Activated naive CD4-positive, alpha-beta T cell treated with anti-CD3 and anti-CD28 coated beads, Interleukin-2, amount 50 U/mL, for 72 hours (primary cell): ENCODE measurements at places on chromosomes 6 and 20.

DNA sequence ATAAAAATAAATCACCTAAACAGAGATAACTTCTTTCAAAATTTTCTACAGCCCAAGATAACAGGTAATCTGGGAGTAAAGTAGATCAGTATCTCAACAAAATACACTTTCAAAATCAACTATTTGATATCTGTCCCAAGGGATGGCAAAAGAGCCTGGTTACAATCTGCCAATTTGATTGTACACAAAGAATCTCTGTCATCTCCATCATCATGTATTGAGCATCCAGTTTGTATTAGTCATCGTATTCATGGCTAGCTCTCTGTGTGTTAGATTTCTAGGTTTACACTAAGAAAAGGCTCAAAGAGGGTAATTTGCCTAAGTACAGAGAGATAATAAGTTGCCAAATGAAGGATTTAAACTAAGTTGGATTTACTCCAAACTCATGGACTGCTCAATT is 329.0 kb upstream of the NRSN1 start:
- DNase-seq = no peak

DNA sequence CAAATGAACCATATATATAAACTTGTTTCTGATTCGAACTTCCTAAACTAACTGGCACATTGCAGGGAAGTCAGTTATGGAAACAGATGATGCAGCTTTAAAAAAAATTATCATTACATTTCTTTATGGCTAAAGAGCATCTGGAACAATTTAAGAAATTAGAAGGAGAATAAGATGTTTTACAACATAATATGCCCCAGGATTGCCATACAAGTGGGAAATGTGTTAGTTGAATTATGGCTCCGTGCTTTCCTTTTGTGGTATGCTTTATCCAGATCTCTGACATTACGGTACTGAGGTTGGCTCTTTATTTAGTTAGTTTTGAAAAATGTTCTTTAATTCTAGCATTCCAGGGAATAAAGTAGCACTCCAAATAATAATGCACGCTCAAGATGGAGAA is 343.0 kb upstream of the ZFP64 start:
- DNase-seq = no peak

DNA sequence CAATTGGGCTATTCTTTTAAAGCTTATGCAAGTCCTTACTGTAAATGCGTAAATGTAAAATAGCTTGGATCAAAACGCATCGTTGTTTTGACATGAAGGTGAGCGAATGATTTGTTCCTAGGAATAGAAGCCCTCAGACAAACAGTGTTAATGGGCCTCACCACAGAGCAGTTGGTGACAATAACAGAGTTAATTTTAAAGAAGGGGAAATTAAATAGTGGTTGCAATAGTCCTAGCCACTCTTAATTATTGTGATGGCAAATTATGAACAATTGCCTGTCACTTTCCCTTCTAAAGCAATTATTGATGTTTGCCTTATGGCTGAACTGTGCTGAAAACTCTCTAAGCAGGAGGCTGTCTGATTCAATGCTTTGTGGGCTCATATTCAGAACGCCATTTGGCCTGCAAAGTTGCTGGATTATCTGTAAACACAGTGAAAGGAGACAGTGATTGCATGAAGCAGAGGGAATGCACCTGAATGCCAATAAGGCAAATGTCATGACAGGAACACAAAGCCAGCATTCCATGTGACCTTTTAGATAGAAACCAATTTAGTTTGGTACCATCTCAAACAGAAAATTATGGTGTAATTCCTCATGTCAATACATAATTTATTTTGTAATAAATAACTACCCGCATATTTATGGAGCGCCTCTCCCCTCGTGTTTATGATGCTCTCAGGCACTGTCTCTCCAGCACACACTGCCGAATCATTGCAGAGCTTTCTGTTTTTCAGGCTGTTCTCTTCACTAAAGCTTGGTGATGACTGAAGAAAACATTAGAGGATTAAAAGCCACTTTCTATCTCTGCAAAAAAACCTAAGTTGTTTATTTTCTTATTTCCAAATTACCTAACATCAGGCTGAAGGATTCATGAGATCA is 387.5 kb downstream of the HACE1 start:
- DNase-seq = no peak

DNA sequence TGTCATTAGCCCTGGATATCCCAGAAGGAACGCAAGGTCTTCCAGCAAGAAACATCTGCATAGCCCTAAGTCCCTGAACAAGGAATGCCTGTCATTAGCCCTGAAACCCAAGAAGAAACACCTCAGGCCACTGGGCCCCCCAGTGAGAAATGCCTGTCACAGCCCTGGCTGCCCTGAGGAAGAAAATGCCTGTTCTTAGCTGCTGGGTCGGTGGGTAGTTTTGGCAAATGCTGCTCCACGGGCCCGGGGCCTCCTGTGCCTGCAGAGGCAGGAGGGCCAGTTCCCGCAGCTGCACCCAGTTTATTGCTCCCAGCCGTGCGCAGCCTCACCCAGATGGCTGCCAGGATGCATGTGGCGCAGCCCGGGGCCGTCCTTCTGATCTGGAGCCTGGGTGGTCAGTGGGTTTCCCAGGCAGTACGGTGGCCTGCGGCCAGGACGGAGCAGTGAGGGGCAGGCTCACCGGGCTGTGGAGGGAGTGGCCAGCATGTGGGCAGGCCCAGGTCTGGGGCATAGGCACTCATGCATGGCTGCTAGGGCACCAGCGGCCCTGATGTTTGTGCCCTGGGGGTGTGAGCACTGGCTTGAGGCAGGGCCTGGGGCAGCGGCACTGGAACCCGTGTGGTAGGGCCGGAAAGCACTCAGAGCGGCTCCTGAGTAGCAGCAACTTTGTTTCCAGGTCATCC is 219.0 kb downstream of the ERMARD start:
- DNase-seq = peak; percentile 49

DNA sequence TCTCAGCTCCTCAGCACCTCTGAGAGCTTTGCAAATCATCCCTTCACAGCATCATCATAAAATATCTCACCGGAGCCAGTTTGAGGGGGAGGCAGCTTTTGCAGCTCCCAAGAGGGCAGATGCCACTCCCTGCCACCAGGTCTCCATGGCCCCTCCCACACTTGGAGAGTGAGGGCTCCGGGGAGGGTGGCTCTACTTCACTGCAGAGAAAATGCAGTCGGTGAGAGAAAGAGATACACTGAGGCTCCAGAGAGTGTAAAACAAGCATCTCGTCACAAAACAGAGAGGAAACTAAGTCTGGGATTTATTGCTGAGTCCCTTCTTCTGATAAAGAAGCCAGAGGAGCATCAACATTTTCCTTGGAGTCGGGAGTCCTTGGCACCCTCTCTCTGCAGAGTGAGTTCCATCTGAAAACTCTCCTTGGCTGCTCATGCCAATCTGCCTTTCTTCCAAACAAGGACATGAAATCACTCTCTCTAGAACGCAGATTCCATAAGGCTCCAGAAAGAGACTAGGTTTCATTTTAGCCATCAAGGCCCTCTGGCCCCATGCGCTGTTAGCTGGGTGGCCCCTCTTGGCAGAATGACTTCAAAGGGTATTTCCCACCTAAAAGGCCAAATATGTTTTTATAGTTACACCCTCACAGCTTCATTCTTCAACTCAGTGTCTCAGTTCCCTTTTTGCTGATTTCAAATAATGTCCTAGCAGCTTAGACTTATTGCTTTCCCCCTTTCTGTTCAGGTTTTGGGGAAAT is 70.6 kb upstream of the F13A1 start:
- no peak for DNase-seq

- DNase-seq = no peak
Observed at GRCh38 chr6:123117145-123117908, 121.3 kb downstream of the CLVS2 start.

- no peak for DNase-seq
Observed at GRCh38 chr6:150514806-150515380, 84.8 kb upstream of the PLEKHG1 start.

DNA sequence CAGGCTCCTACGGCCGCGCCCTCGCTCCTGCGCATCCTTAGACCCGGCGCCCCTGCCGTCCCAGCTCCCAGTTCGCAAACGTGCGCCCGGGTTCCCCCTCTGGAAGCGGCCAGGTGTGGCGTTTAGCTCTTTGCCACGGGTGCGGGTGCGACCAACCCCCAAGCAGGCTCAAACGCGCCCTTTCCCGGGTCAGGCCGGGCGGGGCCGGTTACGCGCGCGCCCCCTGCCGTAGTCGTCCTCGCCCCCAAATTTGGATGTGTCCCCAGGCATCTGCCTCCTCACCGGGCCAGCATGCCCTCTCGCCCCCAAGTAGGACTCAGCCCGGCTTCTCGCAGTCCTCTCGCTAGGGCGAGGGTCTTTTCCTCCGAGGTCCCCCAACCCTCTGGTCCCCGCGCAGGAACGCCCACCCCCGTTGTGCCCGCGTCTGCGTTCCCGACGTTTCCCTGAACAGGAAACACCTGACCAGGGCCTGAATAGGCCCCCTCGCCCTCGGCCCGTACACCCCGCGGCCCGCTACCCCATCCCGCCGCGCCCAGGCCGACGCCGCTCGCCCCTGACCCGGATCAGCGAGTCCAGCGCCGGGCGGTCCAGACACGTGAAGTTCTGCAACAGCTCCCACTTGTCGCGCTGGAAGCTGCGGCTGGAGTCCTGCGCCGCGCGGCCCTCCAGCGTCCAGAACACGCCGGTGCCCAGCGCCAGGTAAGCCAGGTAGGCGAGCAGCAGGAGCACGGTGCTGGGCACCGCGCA is 520 bp downstream of the KCNK17 start:
- no peak for DNase-seq

DNA sequence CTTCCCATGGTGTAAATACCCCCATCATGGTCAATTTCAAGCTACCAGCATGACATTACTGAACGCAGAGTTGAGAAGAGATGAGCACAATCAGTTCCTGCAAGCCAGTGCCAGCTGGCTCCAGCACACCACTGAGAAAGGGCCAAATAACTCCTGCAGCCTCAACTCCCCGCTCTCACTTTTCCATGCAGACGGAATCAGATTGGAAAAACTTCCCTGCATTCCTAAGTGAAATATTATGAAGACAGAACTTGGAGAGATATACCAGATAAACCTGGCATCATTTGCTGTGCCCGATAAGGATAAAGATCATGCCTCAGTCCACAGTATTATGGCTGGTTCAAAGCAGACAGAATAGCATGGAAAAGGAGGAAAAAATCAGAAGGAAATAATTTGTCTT is 56.7 kb downstream of the FILIP1 start:
- DNase-seq = no peak

GRCh38 chr20:40111282-40111681 is 577.8 kb downstream of the MAFB start:
- no peak for DNase-seq

DNA sequence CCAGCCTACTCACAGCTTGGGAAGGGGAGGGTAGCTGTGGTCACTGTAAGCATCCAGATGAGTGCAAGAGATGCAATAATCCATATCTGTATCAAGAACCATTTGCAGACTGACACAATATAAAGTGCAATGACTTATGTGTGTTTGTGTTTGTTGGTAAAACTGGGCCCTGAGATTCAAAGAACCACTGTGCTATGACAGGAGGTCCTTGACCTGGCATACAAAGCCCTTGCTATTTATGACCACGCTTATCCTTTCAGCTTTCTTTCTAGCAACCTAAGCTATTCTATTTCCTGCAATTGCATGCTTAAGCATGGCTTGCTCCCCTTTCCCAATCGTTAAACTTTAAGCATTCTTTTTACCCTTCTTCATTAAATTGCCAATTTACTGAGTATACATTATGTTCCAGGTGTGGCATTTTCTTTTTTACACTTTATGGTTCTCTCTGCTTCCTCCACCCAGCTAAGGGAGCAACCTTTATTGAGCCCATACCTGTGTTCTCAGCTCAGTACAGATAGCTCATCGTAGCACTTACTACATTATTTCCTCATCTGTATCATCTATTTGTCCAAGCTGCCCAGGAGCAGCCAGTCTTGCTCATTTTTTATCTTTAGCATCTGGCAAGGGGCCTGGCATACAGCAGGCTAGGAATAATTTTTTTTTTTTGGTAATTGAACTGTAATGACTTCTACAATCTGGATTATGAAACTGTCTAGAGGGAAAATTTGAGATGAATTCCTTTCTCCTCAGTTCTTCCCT is 3.5 kb downstream of the MCUR1 start:
- DNase-seq = no peak

GRCh38 chr6:89952686-89953085 is 58.4 kb downstream of the GJA10 start:
- no peak for DNase-seq

GRCh38 chr6:98695091-98695801 is 139.1 kb upstream of the POU3F2 start:
- DNase-seq = no peak

- no peak for DNase-seq
Observed at GRCh38 chr6:1545654-1546053, 64.1 kb upstream of the FOXC1 start.
